ENCODE measurements at places on chromosomes 13 and 19.

- no peak for DNase-seq
Observed at GRCh38 chr19:29497686-29498436, 27.9 kb upstream of the VSTM2B start.

GRCh38 chr13:40961214-40961613, 57.9 kb downstream of the ELF1 start:
- DNase-seq, result no peak

DNA sequence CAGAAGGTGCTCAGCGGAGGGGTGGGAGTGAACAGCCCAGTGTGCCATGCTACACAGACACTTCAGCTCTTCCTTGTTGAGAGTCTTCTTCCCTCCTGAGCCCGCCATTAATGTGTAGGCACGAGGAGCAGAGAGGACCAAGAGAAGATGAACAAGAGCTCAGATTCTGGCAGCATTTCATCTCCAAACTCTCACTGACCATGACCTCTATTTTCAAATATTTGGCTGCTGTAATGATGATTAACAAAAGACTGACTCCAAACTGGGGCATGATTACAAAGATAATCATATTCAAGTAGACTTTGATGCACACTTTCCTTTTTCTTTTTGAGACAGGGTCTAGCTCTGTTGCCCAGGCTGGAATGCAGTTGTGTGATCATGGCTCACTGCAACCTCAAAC, 236.5 kb downstream of the DCLK1 start:
- no peak for DNase-seq

DNA sequence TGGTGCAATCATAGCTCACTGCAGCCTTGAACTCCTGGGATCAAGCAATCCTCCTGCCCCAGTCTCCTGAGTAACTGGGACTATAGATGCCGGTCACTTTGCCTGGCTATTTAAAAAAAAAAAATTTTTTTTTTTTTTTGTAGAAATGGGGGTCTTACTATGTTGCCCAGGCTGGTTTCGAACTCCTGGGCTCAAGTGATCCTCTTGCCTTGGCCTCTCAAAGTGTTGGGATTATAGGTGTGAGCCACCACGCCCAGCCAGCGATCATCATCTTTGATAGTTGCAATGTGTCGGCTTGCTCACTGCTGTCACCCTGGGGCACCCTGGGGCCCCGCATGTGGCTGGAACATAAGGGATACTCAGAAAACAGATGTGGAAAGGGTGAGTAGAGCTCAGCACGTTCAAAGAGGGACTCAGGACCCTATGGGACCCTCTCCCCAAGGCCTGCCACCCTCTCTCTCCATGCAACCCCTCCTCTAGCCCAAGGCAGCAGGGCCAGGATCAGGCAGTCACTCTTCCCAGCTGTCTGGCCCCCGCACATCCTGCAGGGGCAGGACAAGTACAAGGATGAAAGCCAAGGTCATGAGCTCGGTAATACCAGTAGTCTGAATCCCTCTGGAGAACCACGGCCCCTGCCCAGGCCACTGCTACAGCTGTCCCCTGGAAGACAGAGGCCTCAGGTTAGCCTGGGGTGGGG, 6.5 kb upstream of the CCL25 start:
- DNase-seq, result no peak

DNA sequence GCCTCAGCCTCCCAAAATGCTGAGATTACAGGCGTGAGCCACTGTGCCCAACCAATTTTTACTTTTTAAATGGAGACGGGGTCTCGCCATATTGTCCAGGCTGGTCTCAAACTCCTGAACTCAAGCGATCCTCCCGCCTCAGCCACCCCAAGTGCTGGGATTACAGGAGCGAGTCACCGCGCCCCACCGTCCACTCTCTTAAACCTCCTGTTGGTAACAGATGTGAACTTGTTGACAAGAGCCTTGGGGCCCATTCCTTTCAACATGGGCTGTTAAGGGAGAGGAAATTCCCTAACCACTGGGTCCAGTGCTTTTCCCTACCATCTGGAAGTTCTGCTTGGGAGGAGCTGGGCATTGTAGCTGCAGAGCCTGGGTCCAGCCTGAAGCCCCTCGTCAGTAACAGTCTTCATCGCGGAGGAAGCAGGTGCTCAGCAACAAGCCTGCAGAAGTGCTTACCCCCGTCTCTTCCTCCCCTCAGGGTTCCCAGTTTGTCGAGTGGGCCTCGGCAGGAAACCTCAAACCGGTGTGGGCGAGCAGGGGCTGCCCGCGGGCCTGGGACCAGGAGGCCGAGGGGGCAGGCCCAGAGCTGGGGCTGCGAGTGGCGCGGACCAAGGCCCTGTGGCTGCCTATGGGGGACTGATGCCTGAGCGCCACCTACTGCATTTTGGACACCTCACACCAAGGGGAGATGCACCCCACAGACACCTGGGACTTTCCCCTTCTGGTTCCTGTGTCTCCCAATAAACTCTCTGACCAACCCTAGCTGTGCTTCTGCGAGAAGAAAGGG, 4.0 kb upstream of the FLT3LG start:
- no peak for DNase-seq

DNA sequence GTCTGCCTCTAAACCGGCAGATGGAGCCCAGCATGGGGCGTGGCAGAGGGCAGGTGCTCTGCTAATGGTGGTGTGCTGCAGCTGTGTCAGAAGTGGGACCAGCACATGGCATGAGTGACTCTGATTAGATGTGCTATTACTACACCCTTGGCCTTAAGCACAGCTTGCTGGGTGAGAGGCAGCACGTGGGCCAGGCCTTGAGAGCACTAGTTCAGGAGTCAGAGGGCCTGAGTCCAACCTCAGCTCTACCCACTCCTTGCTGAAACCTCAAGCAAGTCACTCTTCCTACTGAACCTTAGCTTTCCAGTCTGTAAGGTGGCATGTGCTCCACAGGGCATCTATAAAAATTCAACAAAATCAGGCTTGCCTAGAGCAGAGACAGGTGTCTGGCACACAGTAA, 22.7 kb downstream of the AKT2 start:
- DNase-seq, result no peak

DNA sequence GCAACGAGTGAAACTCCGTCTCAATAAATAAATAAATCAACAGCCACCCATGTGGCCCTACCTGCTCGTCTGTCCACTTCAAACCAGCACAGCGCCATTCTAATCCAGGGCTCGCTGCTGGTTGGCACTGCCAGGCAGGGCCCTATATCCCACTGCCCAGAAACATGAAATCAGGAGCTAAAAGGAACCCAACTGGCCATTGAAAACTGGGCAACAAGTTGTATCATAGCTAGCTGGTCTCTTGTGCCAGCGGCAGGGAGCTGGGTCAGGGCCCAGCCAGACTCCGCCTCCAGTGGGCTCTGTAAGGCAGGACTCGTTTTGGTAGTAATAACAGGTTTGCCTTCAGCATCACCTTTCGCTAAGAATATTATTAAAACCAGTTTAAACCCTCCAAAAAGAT, 39.3 kb downstream of the GGACT start:
- DNase-seq, result no peak

- DNase-seq, result no peak
Observed at GRCh38 chr13:44876782-44877324, 112.4 kb downstream of the NUFIP1 start.

- no peak for DNase-seq
Observed at GRCh38 chr19:32098968-32099367, 246.4 kb upstream of the ZNF507 start.

GRCh38 chr19:806815-807421, 9.7 kb downstream of the PTBP1 start:
- peak; percentile 3 for DNase-seq

- DNase-seq, result peak; percentile 90
Observed at GRCh38 chr19:37941782-37942515, 34.9 kb downstream of the SIPA1L3 start.

- DNase-seq, result no peak
Observed at GRCh38 chr19:31496076-31496475, 146.8 kb upstream of the TSHZ3 start.

DNA sequence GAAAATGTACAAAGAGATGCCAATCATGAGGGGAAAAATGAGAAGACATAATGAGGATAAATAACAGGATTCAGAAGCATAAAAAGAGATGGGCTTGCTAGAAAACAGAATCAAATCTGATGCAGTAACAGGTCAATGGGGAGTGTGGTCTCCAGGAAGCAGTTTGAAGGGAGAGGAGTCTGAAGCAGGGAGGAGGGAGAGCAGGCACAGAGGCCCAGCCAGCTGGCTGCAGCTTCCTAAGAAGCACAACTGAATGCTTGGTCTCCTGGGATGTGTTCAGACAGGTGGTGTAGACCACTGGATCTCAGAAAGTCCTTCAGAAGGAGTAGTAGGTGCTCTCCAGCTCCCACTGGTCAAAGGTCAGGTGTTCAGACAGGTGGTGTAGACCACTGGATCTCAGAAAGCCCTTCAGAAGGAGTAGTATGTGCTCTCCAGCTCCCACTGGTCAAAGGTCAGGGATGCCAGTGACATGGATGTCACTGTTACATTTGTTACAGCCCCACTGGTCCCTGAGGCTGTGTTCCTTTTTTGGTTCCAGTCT, 68.3 kb upstream of the UBAC2 start:
- no peak for DNase-seq

- DNase-seq, result no peak
Observed at GRCh38 chr13:32282096-32282711, 33.0 kb downstream of the ZAR1L start.

DNA sequence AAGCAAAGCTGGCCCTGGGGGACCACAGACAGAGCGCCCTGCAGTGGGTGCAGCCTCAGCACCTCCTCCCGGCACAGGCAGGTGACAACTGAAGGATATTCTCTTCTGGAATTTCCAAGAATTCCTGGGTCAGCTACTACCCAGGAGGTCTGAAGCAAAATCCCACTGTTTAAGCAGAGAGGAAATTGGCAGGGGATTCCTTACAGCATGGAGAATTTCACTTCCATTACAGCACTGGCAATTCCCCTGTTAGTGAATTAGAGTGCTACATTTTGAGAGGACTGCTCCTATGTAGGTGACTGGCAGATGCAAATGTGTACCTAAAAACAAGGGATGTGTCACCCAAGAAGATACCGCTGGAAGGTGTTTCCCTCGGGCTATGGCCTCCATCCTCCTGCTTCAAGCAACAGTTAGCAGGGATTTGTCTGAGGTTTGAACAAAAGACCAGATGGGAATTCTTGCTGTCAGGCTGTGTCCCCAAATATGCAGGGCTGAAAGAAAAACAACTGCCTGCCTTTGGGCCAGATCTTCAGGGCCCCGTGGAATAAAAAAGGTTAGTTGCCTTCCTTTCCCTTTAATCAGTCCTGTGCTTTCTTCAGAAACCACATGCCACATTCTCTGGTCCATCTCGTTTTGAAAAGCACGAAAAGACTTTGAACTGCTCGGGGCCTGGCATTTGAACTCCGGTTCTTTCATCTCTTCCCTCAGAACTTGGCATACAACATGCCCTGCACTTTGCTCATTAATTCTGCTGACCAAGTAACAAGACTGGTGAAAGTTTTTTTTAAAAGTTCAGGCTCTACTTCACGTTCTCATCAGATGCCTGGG, 296.4 kb downstream of the DNAJC15 start:
- peak; percentile 69 for DNase-seq

Measured in large intestine (tissue), 12 donors.